ENCODE measurements at places on chromosomes 11 and 22.

- DNase-seq = no peak
Measured at GRCh38 chr11:113457784-113458183, 17.4 kb downstream of the DRD2 start.

GRCh38 chr11:96878299-96879051 lies 488.7 kb downstream of the JRKL start:
- no peak for DNase-seq

- no peak for DNase-seq
Measured at GRCh38 chr11:64870176-64870892, 8.1 kb downstream of the EHD1 start.

DNA sequence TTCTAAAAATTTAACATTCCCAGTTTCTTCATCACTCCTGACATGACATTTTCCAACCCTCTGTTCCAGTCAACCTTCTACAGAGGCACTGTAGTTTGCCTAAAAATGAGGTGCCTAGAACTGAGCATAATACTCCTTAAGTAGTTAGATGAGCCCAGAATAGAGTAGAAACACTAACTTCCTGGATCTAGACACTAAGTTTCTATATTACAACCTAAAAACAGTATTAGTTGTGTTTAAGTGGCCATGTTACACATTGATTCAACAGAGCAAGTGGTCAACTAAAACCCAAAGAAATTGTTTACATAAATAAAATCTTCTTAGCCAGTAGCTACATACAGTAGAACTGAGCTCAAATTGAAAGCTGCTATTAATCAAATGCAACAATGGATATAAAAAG lies 1.3 kb downstream of the HPS5 start:
- DNase-seq = no peak

- no peak for DNase-seq
Measured at GRCh38 chr11:501683-502287, 5.3 kb downstream of the RNH1 start.

- no peak for DNase-seq
Measured at GRCh38 chr11:28877340-28877739, 769.2 kb downstream of the METTL15 start.

Data from NCI-H1048 (cell line).